Activated CD4-positive, CD25-positive, alpha-beta regulatory T cell treated with anti-CD3 and anti-CD28 coated beads, Interleukin-2, amount 50 U/mL, for 24 hours (primary cell): ENCODE measurements at places on chromosomes 7 and 10.

DNA sequence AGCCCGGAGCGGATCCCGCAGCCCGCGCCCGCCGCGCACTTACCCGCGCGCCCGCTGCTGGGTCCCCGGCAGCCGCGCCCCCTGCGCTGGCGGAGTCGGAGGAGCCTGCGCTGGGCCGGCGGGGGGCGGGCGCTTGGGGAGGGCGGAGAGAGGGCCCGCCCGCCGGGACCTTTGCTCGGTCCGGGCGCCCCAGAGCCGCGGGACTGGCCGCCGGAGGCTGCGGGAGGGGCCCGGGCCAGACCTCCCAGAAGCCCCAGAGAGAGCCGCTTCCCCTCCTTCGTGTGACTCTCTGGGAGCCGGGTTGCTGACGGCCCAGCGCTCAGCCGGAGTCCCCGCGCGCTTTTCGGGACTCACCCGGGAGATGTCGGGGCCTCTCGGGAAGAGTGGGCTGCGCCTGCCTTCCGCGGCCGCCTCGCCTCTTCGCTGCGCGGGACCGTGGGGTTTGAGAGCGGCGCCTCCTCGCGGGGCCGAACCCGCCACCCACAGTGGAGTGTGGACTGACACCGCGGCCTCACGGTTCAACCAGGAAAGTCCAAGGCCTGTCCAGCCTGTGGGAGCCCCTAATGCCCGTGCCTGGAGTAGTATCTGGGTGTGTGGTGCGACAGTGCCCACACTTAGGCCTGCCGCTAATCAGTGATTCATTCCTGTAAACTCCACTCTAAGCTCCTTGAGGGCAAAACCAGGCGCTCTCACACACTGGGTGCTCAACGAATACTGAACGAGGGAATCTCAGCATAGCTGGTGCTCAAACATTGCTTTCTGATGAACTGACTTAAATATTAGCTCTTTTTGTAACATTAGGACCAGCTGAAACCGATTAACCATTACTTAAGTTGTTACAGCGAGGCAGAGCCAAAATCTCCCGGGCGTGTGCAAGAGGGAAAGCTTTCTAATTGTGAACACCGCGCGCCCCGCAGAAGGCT, at the start of gene GSDME:
TSS of gene GSDME (minus strand) at position 112 of the 923 bp plus-strand sequence. CDS start 7,690 bp downstream, outside the sequence.
- peak; percentile 28 for ATAC-seq

DNA sequence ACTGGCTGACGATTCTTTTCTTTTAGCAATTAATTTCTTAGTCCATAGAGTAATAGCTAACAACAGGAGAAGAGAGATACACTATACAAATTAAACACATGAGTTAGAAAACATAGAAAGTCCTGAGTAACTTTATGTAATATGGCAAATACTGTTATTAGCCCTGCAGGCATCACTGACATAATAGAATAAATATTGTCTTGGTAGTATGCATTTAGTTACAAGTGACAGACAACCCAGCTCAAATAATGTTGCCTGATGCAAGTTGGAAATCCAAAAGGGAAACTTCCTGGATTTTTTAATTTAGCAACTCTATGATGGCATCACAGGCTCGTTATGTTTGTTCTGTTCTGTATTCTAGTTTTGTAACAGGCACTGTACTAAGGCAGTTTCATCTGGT, 95.1 kb downstream of the DKK1 start:
- ATAC-seq = no peak

DNA sequence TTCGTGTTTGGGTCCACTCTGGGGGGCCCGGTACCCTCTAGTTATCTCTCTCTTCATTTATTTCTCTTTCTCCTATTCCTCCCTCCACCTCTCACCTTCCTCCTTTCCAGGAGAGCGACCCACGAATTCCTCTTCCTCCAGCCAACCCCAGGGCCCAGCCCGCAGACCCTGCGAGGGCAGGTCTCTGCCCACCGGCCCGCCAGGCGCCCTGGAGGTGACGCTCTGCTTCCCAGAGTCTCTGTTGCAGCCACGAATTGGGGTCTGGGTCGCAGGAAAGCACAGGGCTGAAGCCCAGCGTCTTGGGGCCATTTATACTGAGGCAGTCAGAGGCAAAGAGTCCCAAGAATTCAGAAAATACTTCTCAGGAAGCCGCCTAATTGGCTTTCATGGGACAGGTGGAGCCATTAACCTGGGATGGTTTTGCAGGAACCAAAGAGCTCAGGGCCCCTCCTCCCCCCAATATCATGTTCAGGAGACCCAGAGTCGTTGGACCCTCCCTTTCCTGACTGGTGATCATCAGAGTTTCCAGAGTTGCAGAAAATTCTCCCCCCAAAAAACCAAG, 2.7 kb upstream of the EN2 start:
- ATAC-seq = no peak

DNA sequence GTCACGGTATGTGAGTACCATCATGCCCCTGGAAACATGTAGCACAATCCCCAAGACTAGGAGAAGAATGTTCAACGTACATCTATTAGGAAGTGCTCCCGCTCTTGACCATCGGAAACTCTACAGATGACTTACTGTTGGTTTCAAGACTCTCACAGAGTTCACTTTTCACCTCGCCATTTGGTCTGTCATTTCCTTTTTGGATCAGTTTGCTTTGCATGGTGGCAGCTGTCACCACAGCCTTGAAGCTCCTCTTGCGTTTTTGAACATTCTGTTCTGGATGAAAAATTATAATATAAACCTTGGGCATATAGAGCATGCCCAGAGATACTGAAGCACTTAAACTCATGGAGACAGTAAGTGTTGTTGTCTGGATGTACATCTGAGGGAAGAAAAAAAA, 806.8 kb downstream of the GRM8 start:
- ATAC-seq = no peak

DNA sequence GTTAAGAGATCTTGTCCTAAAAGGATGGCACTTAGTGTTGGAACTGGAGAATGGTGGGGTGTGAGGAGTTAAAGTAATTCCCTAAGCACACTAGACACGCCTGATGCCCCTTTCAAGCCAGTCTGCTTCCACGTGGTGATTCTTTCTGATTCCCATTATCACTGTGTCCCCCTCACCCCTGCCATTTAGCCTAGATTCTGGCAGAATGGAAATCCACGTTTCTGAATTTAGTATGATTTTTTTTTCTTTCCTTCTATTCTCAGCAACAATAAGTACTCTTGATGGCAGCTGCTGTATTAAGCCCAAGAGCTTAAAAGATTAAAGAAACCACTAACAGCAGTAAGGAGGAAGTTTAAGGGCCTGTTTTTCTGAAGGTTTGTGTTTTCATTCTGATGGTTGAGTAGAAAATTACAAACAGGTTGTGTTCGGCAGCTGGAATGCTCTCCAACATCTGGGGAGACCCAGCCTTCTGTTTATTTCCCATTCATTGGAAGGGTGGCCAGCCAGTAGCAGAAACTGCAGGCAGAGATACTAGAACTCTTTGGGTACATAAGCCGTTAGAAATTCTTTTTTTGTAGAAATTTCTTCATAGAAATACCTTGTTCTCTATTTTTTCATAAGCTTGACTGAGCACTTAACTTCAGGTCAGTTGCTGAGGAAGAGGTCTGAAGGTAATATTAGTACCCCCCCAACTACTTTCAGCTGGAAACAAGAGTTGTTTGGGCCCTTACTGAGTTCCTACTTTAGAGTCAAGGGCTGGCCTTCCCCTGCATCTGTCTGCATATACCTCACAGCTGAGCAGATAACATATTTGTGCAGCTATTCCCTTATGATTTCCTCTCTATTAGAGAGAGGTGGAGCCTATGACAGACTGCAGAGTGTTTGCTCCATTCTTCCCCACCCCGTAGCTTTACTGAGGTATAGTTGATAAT, 355.1 kb downstream of the AUTS2 start:
- no peak for ATAC-seq

- ATAC-seq = no peak
These were observed 13.9 kb downstream of the DIP2C start for GRCh38 chr10:675532-675931.

DNA sequence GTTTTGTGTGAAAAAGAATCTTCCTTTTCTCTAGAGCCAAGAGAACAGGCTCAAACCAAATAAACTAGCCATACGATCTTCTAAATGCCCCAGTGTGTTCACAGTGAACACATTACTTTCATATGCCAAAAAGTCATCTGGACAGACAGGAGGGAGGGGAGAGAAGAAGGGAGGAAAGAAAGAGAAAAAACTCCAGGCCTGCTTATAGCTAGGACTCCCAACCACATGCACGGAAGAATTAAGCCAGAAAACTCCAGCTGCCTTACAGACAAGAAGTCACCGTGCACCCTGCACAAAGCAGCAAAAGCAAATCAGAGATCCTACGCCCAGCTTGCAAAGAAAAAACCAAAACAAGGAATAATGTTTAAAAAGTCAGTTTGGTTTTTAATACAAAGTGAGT, 34.3 kb downstream of the SNX8 start:
- no peak for ATAC-seq

- ATAC-seq = no peak
These were observed 254.9 kb downstream of the TEX36 start for GRCh38 chr10:125428054-125428453.

DNA sequence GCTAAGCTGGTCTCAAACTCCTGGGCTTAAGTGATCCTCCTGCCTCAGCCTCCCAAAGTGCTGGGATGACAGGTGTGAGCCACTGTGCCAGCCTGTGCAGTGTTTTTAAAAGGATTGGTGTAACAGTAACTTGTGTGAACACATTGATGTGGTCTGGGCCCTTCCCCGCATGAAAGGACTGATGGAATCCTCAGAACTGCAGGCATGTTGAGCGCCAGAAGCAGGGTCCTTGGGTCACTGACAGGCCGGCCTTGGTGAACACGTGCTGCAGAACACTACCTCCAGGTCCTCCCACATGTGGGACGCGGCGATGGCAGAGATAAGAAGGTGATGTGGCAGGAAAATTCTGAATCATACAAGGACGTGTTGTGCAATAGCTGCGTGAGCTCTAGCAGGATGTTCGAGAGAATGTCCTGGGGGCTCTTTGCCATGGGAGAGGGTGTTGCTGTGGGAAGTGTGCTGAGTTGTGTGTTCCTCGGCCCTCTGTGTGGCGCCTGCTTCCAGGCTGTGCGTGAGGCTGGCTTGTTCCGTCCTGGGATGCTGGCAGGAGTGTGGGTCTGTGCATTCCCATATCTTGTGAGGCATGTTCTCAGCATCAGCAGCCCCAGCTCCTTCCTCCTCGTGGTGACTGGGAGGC, 68.2 kb downstream of the DNAJB6 start:
- ATAC-seq = no peak

DNA sequence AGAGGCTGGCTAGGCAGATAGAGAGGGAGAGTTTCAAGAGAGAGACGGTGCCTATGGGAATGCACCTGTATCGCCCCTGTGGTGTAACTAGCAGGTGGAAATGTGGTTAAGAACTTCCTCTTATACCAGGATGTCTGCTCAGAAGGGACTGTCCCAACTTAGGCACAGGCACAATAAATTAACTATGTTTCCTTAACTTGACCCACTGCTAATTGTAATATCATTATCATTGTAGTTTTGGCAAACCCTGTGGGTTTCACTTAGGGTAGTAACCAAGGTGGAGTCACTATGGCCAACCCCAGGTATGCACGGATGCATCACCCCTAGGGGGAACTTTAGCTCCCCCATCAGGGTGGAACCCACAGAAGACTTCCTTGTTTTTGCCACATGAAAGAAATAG, 455.7 kb downstream of the DGKB start:
- no peak for ATAC-seq

GRCh38 chr7:55569797-55570196, 2.5 kb downstream of the VOPP1 start:
- ATAC-seq = peak; percentile 53

- ATAC-seq = no peak
These were observed 36.1 kb upstream of the CUL1 start for GRCh38 chr7:148662646-148663045.

GRCh38 chr10:47368431-47369180, 15.5 kb downstream of the ZNF488 start:
- no peak for ATAC-seq

- no peak for ATAC-seq
These were observed 8.2 kb downstream of the JCAD start for GRCh38 chr10:30051220-30051619.

- ATAC-seq = no peak
These were observed 769.1 kb downstream of the SUGCT start for GRCh38 chr7:40903872-40904271.
